ENCODE measurements at places on chromosomes 13 and 19. TPM values are rescaled to one million over a fixed set of nuclear protein-coding genes. Genes with fewer than 3 reads are reported as not detected.

GRCh38 chr13:98834254-98834960 is 81.9 kb upstream of the SLC15A1 start:
- no peak for DNase-seq

Gene PRODH2
- 0.09 TPM for total RNA-seq

Gene GPR18
- not detected for total RNA-seq

DNA sequence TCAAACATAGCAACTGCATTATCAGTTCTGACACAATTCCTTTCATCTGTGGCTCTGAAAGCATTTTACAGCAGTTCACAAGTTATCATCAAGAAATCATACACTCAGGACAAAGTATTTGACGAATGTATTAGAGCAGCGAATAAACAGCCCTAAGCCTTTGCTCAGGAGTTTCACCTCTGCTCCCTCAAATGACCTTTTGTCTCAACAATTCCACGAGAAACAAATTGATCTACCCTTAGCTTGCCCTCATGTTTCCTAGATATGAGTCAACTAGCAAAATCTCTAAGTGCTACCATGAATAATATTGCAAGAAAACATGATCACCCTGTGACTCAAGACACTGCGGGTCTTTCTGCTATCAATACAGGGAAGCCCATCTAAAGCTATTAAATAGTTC is 396.1 kb downstream of the EFNB2 start:
- DNase-seq, result no peak

- DNase-seq, result no peak
These were observed 18.7 kb downstream of the PLVAP start for GRCh38 chr19:17358395-17358794.

- DNase-seq, result no peak
These were observed 2.8 kb downstream of the ZIC5 start for GRCh38 chr13:99968521-99969452.

Gene NMRK2
- total RNA-seq, result not detected

GRCh38 chr13:103282571-103283450 is 216.6 kb upstream of the SLC10A2 start:
- no peak for DNase-seq

Gene SRRM5
- 0.09 TPM for total RNA-seq

- no peak for DNase-seq
These were observed 736 bp downstream of the SMAD9 start for GRCh38 chr13:36919171-36919832.

DNA sequence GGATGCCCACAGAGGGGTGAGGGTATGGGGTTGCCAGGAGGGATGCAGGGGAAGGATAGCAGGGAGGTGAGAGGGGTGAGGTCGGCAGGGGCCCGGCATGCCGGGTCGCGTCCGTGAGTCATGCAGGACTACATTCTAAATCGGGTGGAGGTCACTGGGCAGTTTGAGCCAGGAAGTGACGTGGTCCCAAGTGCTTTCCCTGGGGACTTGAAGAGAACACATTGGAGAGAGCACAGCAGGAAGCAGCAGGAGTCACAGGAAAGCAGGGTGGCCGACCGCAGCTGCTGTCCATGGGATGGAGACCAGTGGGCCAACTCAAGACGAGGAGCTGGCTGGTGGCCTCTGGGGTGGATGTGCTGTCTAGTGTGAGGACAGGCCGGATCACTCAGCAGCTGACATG is 92.0 kb upstream of the WASF3 start:
- DNase-seq, result no peak

- DNase-seq, result peak; percentile 51
These were observed 311.4 kb upstream of the MAB21L1 start for GRCh38 chr13:35787937-35788336.

- no peak for DNase-seq
These were observed 47.2 kb downstream of the TM9SF2 start for GRCh38 chr13:99548448-99548847.

DNA sequence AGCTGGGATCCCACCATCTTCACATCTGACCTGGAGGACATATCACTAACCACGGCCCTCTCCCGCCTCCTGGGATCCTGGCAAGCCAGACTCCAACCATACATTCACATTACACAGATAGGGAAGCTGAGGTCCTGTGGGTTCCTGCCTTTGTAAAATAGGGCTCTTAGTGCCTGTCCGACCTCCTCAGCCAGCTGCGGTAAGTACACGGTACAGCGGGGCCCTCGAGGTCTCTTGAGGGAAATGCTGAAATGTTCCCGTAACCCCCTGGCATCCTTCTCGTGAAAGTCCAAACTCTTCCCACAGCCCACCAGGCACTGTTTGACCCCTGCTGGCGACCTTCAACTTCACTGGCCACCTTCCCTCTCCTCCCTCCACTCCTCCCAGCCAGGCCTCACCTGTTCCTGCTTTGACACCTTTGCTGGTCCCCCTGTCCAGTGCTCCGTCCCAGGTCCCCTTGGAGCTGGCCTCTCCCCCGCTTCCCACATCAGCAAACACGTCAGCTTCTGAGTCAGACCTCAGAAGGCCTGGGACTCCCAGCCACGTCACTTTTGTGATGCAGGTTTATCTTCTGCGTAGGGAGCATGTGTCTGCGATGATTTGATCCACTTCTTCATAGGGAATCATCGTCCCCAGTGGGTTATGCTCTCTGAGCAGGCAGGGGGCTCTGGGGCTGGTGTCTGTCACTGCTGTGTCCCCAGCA is 8.8 kb upstream of the GNG7 start:
- DNase-seq, result no peak

GRCh38 chr13:26557051-26557392 is 461 bp upstream of the WASF3 start:
- no peak for DNase-seq

DNA sequence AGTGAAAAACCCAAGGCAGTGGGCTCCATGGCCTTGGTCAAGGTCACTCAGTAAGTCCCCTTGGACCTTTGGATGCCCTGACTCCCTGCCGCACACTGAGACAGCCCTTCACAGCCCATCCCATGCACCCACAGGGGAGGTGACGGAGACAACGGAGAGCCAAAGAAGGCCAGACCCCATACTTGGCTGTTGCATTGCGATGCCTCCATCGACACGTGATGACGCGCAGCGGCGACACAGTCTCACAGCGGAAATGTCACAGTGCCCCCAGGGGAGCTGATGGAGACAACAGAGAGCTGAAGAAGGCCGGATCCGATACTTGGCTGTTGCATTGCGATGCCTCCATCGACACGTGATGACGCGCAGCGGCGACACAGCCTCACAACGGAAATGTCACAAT is 282.4 kb downstream of the TEX29 start:
- no peak for DNase-seq

DNA sequence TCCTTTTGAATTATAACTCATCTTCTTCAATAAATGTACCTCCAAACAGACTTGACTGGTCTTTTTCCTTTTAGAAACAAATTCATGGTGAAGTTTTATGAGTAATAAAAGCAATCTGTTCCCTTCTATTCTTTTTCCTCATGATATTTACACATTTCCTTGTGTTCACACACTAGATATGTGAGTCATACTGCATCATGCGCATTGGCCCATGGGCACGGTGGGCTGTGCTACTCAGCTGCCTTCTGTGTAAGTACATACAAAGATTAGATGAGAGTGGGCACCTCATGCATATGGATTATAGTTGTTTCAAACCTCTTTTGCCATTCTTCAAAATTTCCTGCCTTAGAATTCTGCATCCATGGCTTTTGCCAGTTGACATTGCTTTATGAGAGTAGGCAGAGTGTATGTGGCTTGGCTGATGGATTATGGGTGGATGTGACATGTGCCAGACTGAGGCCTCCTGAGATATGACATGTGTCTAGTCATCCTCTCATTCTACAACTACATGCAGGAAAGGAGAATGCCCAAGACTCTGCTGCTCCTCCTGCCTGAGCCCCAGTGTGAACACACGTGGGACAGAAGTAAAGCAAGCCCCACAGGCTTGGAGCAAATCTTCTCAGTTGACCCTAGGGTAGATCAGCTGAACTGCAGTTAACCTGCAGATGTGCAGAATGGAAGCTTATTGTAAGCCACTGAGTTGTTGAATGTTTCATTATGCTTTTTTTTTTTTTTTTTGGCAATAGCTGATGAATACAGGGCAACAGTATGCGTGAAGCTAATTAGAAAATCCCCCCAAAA is 109.9 kb downstream of the RBM26 start:
- DNase-seq, result no peak

Gene ZNF98
- total RNA-seq, result 0.91 TPM

DNA sequence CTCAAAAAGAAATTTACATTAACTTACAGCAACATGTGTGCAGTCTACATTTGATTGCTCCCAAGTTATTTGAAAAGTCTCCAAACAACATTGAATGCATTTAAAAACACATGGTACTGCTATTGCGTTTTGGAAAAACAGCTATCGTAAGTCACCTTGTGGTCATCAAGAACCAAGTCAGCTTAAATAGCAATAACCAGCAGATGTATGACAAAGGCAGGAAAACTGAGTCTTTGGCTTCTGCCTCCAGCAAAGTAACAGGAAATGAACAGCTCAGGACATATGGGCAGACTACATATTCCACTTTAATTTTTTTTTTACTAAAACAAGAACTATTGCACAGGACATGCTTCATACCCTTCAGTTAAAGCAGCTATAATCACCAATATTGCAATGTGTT is 580.6 kb upstream of the SPRY2 start:
- DNase-seq, result no peak

Gene SHISA7
- total RNA-seq, result 2.6 TPM

DNA sequence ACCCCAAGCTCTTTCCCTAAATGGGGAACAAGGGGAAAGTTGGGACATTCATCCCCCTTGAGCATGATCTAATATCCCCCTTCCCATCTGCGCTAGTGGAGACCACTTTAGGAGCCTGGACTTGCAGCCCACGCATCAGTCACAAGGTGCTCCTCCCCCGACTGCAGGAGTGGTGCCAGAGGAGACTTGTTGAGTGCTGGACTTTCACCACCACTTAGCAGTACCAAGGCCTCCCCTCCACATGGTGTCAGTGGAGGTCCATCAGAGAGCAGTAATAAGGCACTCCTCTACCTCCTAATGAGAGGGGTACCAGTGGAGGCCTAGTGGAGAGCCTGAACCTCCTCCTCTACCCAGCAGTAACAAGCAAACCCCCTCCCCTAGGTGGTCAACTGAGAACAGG is 22.5 kb downstream of the CAB39L start:
- no peak for DNase-seq

- peak; percentile 40 for DNase-seq
These were observed 1.6 kb downstream of the P2RY11 start for GRCh38 chr19:10112895-10113591.

DNA sequence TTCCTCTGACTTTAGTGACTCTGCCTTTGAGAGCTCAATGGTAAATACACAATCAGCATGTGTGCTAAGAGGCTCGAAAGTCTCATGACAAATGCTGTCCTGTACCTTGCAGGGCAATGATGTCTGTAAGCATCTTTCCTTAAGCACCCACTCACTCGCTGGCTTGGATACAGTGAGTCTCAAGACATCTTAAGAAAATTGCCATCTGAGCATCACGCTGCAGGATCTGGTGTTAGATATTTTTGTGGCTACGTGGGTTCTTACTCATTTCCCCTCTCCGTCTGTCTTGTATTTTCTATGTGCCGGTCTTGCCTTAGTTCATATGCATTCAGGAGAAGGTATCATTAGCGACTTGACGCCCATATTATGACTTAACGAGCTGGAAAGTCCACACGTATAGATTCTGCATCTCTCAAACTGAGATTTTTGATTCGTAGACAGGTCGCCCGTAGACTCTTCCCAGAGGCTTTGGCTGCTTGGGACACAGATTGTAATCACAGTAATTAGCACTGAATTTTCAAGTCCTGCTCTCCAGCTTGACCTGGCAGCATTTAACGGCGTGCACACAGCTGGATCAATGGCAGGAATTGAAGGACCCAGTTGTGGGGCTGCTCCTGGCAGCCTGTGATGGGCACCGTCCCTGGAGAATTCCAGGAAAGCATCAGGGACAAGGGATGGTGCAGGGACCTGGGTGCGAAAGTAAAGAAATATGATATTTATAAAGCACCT is 231.2 kb downstream of the ZIC5 start:
- no peak for DNase-seq

Gene CAPS
- total RNA-seq, result 4.4 TPM

- no peak for DNase-seq
These were observed 11.5 kb downstream of the ZBTB7A start for GRCh38 chr19:4055209-4055552.

DNA sequence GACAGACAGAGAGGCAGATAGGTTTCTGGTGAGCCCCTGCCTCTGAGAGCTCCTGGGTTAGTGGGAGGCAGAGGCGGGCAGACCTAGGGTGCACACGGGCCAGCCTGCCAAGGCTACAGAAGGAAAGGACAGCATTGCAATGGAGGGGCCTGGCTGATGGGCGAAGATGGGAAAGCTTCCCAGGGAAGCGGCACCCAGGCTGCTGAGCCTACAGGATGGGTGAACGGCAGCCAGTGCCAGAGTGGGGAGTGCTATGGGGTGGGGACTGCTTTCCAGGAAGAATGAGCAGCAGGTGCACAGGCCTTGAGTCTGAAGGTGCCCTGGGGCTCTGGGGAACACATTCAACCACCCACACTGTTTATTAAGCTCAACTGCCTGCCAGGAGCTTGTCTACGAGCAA is 702 bp upstream of the MAG start:
- no peak for DNase-seq

- no peak for DNase-seq
These were observed 5.8 kb downstream of the LATS2 start for GRCh38 chr13:21055511-21056045.

Gene PALM
- 44.6 TPM for total RNA-seq

Gene SLITRK1
- 11.0 TPM for total RNA-seq

Gene PSG6
- total RNA-seq, result not detected

DNA sequence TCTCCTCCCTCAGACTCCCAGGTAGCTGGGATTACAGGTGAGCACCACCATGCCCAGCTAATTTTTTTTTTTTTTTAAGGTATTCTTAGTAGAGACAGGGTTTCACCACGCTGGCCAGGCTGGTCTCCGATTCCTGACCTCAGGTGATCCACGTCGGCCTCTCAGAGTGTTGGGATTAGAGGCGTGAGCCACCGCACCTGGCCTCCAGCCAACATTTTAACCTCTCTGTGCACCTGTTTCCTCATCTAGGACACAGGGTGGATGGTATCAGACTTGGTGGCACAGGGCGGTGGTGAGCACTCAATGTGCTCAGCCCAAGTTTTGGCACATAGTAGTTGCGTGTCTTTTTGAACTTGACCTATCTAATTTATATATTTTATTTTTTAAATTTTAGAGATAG is 12.5 kb downstream of the APBA3 start:
- no peak for DNase-seq

Gene SLC1A6
- total RNA-seq, result 156 TPM

GRCh38 chr19:30648866-30649862 is 277.0 kb downstream of the ZNF536 start:
- no peak for DNase-seq

- DNase-seq, result no peak
These were observed 12.8 kb downstream of the ZNF43 start for GRCh38 chr19:21823224-21823623.

Gene ATP4B
- not detected for total RNA-seq

GRCh38 chr19:55096061-55096701 is 20.5 kb downstream of the EPS8L1 start:
- DNase-seq, result no peak

Gene CNN1
- total RNA-seq, result 1.00 TPM

Gene MUC16
- not detected for total RNA-seq

- no peak for DNase-seq
These were observed 1095.8 kb downstream of the UQCRFS1 start for GRCh38 chr19:28117143-28117542.

GRCh38 chr19:50046649-50047503 is 21.1 kb downstream of the ZNF473 start:
- DNase-seq, result peak; percentile 67

Gene NLRP5
- total RNA-seq, result not detected

Measured in cerebellum (tissue), 4 donors.